ENCODE measurements at places on chromosomes 13 and 19.

GRCh38 chr13:77118134-77118533 is 91.2 kb upstream of the FBXL3 start:
- DNase-seq, result no peak

- peak; percentile 71 for DNase-seq
Measured at GRCh38 chr19:32570081-32570785, 10.8 kb upstream of the PDCD5 start.

DNA sequence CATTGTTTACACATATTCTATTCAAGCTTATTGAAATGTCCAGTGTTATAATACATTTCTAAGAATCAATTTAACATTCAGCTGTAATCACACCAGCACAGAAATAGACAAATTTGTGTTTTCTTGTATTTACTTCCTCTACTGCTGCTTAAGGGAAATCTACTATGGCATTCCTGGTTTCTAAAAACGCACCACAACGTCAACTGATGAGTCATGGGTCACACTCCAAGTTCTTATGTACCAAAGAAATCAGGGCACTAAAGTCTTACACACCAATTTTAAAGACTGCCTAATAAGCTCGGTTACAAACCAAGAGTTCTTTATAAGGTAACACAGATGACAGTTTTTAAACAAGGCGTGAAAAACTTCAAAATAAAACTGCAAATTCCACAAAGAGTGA is 13.2 kb downstream of the LNX2 start:
- DNase-seq, result no peak

DNA sequence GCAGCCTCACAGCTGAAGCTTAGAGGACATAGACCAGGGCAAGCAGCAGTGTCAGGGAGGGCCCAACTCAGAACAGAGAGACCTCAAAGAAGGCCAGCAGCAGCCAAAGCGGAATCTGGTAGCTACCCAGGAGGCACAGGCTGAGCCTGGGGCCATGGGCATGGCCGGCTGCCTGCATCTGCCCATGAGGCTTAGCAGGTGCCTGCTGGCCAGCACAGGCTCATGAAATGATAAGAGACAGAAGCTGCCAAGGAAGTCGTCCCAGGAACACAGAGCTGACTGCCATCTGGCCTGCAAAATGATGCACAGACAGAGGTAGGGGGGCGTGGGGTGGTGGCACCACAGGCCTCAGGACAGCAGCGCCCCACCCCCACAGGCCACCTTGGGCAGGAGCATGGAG is 29.2 kb downstream of the TUBA3C start:
- DNase-seq, result no peak

GRCh38 chr19:19480688-19481087 is 34.7 kb downstream of the TSSK6 start:
- peak; percentile 32 for DNase-seq

DNA sequence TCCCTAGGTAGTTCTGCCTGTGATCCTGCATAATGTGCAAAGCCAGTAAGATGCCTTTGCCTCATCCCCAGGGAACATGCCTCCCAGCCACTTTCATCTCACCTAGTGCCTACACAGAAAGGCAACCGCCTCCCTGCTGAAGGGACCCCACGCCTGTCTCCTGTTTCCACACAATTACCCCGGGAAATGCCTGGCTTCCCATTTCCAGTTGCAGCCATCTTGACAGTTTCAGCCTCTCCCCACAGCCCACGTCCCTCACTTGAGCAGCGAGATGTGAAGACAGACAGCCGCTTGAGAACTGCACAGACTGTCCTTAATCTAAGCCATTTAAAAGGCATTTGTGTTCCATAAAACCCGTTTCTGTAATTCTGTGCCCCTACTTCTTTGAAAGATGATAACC is 4.7 kb upstream of the UQCRFS1 start:
- no peak for DNase-seq

GRCh38 chr19:49499030-49499670 is 2.9 kb downstream of the RPS11 start:
- DNase-seq, result no peak
